ENCODE measurements at places on chromosomes 16 and 17.

- no peak for DNase-seq
Observed at GRCh38 chr16:24141466-24141865, 114.7 kb upstream of the CACNG3 start.

DNA sequence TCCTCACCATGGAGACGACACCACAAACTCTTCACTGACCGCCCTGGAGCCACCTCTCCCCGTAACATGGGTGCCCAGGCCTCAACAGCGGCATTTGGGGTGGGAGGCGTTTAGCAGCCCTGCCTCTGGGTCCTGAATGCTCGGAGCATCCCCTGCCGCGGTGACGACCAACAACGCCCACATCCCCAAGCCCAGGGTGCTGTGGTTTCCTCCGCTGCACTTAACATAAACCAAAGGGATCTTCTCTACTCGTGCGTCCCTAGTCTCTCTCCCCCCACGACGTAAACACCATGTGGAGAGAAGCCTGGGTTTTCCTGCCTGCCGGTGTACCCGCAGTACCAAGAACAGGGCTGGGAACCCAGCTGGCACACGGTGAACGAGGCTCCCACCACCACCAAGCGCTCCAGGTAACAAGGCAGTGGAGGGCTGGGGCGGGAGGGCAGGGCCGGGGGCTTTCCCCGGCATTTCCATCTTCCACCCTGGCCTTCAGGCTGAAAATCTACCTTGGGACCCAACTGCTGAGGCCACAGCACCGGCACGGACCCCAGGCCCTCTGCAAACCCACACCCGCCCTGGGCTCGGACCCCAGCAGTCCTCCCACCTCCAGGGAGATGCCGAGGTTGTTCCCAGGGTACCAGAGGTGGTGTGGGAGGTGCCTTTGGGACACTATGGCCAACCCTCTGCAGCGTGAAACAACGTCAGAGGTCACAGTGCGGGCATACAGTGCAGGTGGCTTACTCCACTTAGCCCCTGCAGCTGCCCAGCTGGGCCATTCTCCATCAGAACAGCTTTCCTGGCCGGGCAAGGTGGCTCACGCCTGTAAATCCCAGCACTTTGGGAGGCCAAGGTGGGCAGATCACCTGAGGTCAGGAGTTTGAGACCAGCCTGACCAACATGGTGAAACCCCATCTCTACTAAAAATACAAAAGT is 54.3 kb downstream of the TIMM22 start:
- DNase-seq = no peak

DNA sequence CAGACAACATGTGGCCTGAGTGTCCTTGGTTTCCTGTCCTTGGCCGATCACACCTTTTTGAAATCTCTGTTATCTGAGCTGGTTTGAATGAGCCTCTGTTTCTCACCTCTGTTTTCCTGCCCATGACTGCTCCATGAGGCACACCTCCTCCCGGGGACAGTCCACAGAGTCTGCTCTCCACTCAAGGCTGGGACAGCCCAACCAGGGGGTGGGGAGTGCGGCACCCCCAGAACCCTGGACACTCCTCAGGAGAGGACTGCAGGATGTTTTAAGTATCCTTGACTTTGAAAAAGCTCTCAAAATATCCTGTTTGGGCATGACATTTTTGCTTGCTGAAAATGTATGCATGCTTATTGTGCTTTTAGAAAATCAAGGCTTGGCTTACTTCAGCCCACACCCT is 333.0 kb upstream of the N4BP1 start:
- DNase-seq = no peak

- no peak for DNase-seq
Observed at GRCh38 chr16:63652091-63652490, 1469.8 kb downstream of the CDH11 start.

- DNase-seq = no peak
Observed at GRCh38 chr16:71311553-71312158, 22.5 kb upstream of the CMTR2 start.

- DNase-seq = no peak
Observed at GRCh38 chr16:67244387-67245185, 2.7 kb downstream of the FHOD1 start.

GRCh38 chr17:78272181-78272913 is 40.9 kb downstream of the TMEM235 start:
- no peak for DNase-seq
